Stimulated activated CD4-positive, alpha-beta T cell treated with anti-CD3 and anti-CD28 coated beads, Interleukin-4, amount 100 ng/mL, for 24 hours (primary cell): ENCODE measurements at places on chromosomes 2 and 18.

DNA sequence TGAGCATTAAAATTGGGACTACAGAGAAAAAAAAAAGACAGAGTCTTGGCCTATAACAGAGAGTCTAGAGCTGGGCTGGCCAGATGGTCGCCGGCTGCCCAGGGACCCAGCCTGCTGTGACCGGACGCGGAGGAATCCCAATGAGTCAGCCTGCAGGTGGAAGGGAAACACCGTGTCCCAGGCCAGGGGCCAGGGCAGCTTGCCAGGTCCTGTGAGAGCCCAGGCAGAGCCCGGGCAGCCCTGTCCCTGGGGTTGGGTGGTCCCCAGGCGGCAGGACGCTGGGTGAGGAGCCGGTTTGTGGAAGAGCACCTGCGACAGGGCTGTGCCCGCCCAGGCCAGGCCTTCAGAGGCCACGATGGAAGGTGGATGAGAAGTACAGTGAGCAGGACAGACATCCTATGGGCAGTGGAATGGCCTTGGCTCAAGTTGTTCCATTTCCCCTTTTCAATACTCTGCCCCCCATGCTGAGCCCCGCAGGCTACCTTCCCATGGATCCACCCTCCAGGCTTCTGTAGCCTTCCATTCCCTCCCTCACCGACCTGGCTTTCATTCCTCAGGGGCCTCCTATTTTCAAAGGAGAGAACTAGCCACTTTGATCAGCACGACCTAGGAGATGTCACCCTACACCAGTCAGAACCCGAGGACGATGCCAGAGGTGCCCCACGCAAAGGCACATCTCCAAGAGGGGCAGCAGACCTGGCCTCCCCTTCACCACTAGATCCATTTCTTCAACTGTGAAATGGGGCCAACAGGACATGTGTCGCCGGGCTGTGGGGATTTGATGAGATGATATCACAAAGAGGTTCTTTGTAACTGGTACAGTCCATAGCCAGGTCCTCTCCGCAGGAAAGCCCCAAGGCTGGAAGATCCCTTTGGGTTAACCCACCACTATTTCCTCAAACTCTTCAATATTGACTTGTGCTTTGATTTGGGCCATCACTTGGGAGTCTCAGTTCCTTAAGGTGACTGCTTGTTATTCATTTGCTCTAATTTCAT lies 87.5 kb downstream of the POLR1A start:
- DNase-seq, result no peak

DNA sequence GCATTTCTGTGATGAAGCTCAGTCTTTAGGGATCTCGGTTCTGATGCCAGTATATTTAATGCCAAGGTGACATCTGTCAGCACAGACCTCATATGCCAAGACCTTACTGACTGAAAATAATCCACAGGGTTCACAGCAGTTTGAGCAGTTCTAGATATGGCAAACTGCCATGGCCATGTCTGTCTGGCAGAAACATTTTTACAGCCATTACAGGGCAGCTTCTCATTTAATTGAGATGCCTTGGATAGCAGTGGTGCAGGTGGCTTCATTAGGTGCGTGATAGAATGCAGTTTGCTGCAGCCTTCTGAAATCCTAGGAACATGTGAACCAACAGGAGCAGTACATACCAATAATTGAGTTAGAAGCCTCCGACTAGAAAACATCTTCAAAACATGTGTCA lies 510.6 kb downstream of the XIRP2 start:
- no peak for DNase-seq

DNA sequence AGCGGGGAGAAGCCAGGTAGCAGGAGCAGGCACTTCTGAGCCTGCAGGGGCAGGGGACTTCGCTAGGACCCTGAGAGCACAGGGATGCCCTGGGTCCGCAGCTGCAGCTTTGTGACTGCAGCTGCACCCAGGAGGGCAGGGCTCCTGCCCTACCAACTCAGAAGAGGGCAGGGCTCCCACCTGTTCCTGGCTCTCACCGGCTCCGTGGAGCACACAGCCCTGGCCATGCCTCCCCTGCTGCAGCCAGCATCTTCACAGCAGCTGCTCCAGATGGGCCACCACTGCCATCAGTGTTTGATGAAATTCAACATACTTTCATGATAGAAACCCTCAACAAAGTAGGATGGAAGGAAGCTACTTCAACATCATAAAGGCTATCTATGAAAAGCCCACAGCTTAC lies 92.7 kb downstream of the FAM210A start:
- DNase-seq, result no peak

DNA sequence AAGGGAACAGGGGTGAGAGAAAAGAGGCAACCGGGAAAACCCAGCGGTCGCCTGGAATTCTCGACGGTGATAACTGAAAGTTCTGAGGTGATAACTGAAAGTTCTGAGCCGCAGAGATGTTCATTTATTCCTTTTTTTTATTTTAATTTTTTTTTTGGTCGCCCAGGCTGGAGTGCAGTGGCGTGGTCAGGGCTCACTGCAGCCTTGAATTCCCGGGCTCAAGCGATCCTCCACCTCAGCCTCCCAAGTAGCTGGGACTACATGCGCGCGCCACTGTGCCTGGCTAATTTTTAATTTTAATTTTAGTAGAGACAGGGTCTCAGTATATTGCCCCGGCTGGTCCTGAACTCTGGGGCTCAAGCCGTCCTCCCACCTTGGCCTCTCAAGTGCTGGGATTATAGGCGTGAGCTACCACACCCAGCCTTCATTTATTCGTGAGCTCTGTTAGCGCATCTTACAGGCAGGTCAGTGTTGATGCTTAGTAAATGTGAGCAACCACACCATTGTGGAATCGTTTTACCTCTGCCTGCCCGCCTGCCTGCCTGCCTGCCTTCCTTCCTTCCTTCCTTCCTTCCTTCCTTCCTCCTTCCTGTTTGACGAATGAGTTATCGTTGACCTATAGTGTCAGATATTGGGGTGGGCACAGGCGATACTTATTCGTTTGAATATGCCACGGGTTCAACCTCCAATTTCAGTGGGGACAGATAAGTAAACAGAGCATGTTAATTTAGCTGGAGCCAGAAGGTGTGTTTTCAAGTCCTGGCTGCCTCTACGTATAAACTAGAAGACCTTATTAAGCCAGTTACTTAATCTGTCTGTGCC lies 557 bp upstream of the E2F6 start:
- DNase-seq, result no peak

- DNase-seq, result no peak
Measured at GRCh38 chr18:48719974-48720654, 181.3 kb downstream of the CTIF start.

DNA sequence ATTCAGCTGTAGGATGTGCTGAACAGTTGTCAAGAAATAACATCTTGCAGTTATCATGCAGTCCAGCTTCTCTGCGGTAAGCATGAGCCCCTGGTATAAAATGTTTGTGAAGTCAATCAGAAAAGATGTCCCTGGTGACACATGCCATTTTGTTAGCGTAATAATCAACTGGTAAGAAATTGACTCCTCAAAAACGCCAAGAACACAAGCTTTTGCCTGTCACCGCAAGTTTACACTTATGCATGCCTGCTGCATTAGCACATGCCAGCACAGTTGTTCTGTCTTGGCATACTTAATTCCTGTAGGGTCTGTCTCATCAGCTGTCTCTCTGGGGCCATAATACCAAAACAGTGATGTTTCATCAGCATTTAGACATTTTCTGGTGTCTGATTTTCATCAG lies 524.8 kb upstream of the DSEL start:
- DNase-seq, result no peak

DNA sequence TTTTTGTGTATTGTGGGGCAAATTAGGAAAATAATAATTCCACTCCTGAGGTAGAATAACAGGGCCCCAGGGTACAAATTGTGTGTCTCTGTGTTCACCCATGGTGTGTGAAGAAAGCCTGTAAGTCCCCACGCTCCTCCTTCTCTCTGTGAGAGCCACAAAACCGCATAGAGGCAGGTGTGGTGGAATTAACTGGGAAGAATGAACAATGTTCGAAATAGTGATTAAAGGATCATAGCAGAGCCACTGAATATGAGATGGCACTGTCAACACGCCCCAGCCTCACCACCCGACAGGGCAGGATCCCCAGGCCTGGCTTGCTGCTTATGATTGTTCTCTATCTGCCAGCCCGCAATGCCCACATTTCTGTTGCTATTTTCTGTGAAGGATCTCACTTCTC lies 14.1 kb downstream of the IL1RN start:
- DNase-seq, result no peak

- peak; percentile 33 for DNase-seq
Measured at GRCh38 chr2:96806468-96807126, 9.5 kb upstream of the CNNM3 start.

GRCh38 chr18:74497778-74498177 lies 1.6 kb downstream of the CNDP2 start:
- DNase-seq, result no peak

- DNase-seq, result no peak
Measured at GRCh38 chr2:114729026-114729425, 286.6 kb downstream of the DPP10 start.

DNA sequence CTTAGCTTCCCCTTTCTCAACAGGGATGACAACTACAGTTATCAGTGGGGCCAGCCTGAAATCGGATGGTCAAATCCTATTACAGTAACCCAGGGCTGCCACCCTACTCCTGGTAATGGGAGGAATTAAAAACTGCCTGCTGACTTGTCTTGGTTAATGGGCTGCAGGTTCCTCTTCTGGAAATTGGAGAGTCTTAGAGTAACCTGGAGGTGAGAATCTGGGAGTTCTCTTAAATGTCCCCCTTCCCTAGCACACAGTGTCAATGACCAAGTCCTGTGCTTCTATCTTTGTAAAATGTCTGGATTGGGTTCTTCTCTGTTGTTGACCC lies 113.1 kb downstream of the DDX1 start:
- DNase-seq, result no peak

DNA sequence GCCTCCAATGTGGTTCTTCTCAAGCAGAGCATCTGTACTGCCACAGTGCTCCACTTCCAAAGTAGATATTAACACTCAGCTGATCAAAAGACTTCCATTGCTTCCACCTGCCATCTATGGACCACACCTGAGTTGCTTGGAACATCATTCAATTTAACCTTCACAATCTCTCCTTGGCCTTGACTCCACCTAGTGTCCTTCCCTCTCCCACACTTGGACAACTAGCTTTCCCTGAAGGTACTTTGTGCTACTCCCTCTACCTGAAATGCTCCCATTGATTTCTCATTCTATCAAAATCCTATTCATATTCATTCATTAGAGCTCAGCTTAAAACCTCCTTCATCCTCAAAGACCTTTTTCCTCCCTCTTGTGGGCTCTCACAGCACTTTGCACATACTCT lies 48.7 kb downstream of the SOWAHC start:
- DNase-seq, result no peak

DNA sequence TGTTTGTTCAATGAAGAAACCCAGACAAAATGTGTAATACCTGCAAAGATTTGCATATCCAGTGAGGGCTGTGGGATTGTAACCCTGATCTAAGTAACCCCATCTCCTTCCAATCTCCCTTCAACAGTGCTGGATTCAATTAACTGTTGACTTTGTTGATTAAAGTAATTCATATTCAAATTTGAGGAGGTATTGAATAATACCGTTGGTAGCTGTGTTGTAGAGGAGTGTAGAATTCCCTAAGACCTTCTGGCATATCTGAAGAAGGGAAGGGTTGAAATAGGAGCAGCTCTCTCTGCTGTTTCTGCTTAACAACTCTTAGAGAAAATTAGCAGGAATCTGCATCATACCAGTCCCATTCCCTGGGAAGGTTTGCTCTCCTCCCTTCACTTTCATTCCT lies 28.2 kb downstream of the MAIP1 start:
- DNase-seq, result no peak

DNA sequence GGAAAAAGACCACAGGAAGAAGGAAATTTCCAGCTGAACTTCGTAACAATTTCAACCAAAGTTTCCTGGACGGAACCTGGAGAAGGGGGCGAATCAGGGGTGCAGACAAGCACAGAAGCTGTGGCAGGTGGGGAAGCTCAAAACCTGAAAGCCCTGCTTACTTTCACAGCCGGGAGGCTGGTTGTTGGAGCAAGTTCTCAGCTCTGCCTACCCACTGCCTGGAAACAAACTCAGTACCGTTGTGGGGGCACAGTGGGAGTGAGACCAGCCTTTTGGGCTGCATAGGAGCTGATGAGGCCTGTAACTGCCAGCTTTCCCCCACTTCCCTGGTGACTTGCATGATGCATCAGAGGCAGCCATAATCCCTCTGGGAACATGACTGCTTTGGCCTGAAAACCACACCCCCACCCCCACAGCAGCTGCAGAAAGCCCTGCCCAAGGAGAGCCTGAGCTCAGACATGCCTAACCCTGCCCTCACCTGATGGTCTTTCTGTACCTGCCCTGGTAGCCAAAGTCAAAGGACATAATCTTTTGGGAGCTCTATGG lies 207.0 kb upstream of the VWC2L start:
- DNase-seq, result no peak

DNA sequence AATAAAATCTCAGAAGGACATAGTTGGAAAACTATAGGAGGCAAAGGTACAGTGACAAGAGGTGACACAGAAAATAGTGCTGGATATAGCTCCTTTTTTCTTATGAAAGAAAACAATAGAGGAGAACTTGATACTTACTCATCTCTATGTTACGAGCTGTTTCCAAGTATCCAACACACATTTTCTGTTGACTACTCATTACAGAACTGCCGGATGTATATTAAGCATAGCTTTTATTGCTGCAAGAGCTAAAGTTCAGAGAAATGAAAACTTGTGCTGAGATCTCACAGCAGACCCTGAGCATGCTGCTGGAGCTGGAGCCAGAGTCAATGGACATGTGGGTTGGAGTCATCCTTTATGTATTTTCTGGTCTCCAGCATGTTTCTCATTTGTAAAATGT lies 210.0 kb upstream of the NT5C1B start:
- DNase-seq, result no peak
